ENCODE measurements at places on chromosomes 12 and 14.

DNA sequence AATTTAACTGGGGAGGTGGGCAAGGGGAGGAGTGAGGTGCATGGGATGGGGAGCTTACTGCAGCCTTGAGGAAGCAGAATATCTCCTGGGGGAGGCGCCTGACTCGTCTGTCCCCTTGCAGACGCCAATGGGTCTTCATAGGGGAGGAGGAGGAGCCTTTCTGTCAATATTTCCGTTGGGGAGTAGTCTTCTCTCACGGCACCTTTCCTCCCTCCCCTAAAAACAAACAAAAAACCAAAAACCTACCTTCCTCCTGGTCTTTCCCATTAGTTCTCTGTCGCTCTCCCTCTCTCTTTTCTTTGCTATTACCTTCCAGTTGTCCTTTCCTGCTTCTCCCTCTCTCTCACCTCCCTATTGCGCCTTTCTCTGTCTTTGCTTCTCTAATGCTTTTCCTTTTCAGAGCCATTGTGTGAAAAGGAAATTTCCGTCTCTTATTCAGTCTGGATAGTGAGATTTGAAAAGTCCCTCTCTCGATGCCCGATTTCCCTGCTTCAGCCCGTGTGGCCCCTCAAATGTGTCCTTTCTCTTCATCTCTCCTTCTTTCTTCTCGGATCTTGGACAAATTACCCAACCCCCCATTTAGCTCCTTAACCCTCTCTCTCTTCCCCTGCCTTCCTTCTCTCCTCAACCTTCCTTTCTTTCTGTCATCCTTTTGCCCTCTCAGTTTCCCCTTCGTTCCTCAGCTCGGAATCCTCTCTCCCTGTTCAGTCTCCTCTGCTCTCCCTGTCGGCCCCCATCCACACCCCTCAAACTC is 5.9 kb downstream of the GPR84 start:
- DNase-seq = peak; percentile 73
- no peaks in the 10 kb centered on the region for H3K27me3 ChIP-seq
- H3K27ac ChIP-seq = peak overlapping the region; percentile 96
- peak overlapping the region; percentile 86 for H3K4me3 ChIP-seq
- no peaks in the 10 kb centered on the region for H3K36me3 ChIP-seq
- H3K4me1 ChIP-seq = peaks cover 31% of the 10 kb centered on the region

- H3K27ac ChIP-seq = no peak overlapping the region
- no peaks in the 10 kb centered on the region for H3K4me1 ChIP-seq
- no peak overlapping the region for H3K4me3 ChIP-seq
These were observed 253.8 kb downstream of the RMST start for GRCh38 chr12:97716356-97716755.

- no peak overlapping the region for H3K4me3 ChIP-seq
- H3K27ac ChIP-seq = no peak overlapping the region
- H3K4me1 ChIP-seq = no peaks in the 10 kb centered on the region
- H3K36me3 ChIP-seq = 0 out of 2 replicates have a peak, but pooled peaks cover 3% of the 10 kb centered on the region
- no peaks in the 10 kb centered on the region for H3K27me3 ChIP-seq
- DNase-seq = no peak
These were observed 16.9 kb downstream of the PPTC7 start for GRCh38 chr12:110565894-110566871.

- no peak overlapping the region for H3K4me3 ChIP-seq
- DNase-seq = no peak
- H3K27ac ChIP-seq = no peak overlapping the region
These were observed 137.0 kb upstream of the PZP start for GRCh38 chr12:9345171-9345570.

DNA sequence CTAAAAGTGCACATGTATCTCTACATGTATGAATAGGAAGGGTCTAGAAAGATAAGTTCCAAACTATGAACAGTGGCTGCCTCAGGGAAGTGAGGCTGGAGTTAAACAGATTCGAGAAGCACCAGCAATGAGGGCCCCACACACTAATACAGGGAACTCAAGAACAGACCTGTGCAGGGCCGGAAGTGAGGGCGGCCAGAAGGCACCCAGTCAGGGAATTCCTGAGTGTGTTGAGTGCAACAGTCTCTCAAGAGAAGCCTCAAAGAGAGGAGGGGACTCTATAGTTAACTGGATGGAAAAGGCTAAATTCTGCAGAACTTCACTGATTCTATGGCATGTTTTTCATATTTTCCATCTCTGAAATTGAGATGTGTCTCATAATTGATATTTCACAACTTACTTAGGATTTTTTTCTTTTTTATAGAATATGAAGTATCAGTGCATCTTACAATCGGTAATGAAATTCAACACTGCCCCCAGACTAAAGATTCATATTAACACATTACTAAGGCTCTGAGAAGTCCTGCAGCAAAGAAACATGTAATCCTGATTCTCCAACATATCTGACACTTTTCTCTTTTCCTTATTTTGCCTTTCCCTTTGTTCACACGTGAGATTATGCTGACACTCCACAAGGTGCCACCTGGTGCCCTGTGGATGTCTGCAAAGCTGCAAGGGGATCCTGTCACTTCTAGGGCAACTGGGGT is 61.3 kb downstream of the CHGA start:
- peaks cover 35% of the 10 kb centered on the region for H3K36me3 ChIP-seq
- H3K27ac ChIP-seq = no peak overlapping the region
- H3K4me1 ChIP-seq = no peaks in the 10 kb centered on the region
- no peak overlapping the region for H3K4me3 ChIP-seq
- no peaks in the 10 kb centered on the region for H3K27me3 ChIP-seq
- no peak for DNase-seq

GRCh38 chr12:29159661-29160060 is 10.6 kb downstream of the FAR2 start:
- no peaks in the 10 kb centered on the region for H3K36me3 ChIP-seq
- H3K27ac ChIP-seq = no peak overlapping the region
- no peak for DNase-seq
- H3K4me3 ChIP-seq = no peak overlapping the region
- H3K4me1 ChIP-seq = peaks cover 12% of the 10 kb centered on the region

DNA sequence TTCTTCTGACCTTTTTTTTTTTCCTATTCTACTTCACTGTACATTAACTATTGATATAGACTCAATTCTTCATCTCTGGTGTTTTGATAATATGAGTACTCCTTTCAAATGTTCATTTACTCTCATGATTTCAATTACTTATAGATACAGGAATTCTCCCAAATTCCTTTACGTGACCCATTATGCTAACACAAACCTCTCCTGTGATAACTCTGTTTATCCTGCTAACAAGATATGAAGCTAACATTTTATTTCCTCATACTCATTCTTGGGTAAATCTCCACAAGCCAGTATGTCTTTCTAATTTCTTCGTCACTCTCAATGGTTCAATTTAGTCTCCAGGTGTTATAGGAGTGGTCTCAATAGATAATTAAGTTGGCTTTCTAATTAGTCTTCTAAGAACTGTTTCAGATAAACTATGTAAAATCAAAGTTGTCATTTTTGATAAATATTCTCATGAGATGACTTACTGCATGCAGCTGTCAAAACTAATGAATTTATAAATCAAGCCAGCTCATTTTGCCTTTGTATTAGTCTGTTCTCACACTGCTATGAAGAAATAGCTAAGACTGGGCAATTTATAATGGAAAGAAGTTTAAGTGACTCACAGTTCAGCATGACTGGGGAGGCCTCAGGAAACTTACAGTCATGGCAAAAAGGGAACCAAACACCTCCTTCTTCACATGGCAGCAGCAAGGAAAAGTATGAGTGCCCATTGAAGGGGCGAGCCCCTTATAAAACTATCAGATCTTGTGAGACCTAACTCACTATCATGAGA is 130.6 kb upstream of the MYF6 start:
- no peak overlapping the region for H3K4me3 ChIP-seq
- no peaks in the 10 kb centered on the region for H3K27me3 ChIP-seq
- H3K4me1 ChIP-seq = no peaks in the 10 kb centered on the region
- H3K36me3 ChIP-seq = no peaks in the 10 kb centered on the region
- no peak for DNase-seq

GRCh38 chr14:50997712-50998111 is 53.4 kb upstream of the PYGL start:
- no peak for DNase-seq
- H3K27ac ChIP-seq = no peak overlapping the region
- H3K4me3 ChIP-seq = no peak overlapping the region
- peaks cover 18% of the 10 kb centered on the region for H3K36me3 ChIP-seq

- H3K27ac ChIP-seq = 0 out of 2 replicates have a peak overlapping the region, but pooled peaks have one; percentile 21
- no peak overlapping the region for H3K4me3 ChIP-seq
- H3K4me1 ChIP-seq = no peaks in the 10 kb centered on the region
- peaks cover 10% of the 10 kb centered on the region for H3K36me3 ChIP-seq
- peak; percentile 81 for DNase-seq
- H3K27me3 ChIP-seq = no peaks in the 10 kb centered on the region
These were observed 11.5 kb downstream of the RITA1 start for GRCh38 chr12:113196990-113197389.

GRCh38 chr12:27424631-27425230 is 21.8 kb upstream of the SMCO2 start:
- H3K4me1 ChIP-seq = no peaks in the 10 kb centered on the region
- no peak for DNase-seq

- no peak overlapping the region for H3K4me3 ChIP-seq
- H3K36me3 ChIP-seq = no peaks in the 10 kb centered on the region
- H3K27ac ChIP-seq = no peak overlapping the region
- H3K27me3 ChIP-seq = no peaks in the 10 kb centered on the region
- no peaks in the 10 kb centered on the region for H3K4me1 ChIP-seq
- DNase-seq = no peak
These were observed 30.2 kb upstream of the RNU6-8 start for GRCh38 chr14:32233260-32233659.

GRCh38 chr14:37114002-37114401 is 58.4 kb downstream of the SLC25A21 start:
- no peaks in the 10 kb centered on the region for H3K27me3 ChIP-seq
- H3K27ac ChIP-seq = no peak overlapping the region
- DNase-seq = no peak
- no peaks in the 10 kb centered on the region for H3K36me3 ChIP-seq

DNA sequence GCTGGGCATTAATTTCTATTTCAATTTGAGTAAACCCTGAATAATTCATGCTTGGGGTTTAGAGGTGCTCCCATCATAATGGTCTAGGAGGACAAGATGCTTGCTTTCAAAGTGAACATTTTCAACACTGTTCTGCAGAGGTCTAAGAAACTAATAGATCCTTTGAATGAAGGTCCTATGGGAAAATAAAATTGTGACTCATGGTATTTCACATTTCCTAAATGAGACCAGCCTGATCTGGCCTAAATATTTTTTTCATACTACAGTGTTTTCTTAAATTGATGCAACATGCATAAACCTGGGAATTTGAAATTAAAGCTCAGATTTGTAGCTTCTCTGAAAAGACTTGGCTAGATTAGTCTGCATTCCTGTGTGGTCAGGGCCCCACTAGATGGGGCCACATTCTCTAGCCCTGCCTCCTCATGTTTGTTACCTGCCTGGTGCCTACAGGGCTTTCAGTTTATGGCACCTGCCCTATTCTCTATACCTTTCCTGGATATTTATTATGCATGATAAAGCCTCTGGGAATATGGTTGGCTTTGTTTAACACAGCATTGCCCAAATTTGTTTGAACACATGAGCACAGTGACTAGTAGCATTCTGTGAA is 112.7 kb downstream of the METTL25 start:
- no peaks in the 10 kb centered on the region for H3K27me3 ChIP-seq

DNA sequence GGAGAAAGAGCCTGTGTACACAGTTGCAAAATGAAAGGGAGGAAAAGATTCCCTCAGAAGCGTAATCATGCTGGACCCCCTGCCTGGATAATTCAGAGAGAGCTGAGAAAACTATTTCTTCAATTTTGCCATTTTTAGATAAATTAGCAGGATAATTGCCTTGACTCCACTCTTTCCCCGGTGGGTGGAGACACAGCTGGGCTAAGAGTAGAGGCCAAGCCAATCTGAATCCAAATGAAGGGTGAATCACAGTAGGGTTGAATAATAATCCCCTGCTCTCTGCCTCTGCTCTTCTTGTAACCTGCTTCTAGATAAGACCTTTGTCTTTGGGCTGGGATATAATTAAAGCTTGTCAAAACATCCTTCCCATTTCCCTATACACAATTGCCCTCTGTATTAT is 150.1 kb downstream of the CAPZA3 start:
- H3K4me1 ChIP-seq = no peaks in the 10 kb centered on the region
- H3K4me3 ChIP-seq = no peak overlapping the region
- peaks cover 21% of the 10 kb centered on the region for H3K27me3 ChIP-seq
- no peak overlapping the region for H3K27ac ChIP-seq
- no peak for DNase-seq
- H3K36me3 ChIP-seq = no peaks in the 10 kb centered on the region

Measured in DND-41 (cell line).